ENCODE measurements at places on chromosomes 6 and 20.

- no peak for DNase-seq
These were observed 376.0 kb upstream of the AGPAT4 start for GRCh38 chr6:161649841-161650240.

DNA sequence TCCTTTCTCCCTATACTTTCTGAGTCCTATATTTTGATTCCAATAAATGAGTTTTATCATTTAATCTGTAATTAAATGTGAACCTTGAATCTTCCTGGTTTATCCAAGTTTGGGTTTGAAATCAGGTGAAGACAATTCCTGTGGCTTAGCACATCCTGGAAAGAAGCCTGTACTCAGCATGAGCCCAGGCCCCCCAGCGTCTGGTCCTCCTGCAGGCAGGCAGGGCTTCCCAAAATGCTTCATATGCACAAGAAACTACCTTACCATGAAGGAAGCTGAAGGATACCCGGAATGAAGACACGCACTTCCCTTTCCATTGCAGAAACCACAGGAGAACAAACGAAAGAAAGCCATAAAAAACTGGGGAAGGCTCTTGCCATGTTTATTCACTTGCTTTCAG is 157.4 kb upstream of the PDE10A start:
- DNase-seq: no peak

- no peak for DNase-seq
These were observed 19.6 kb downstream of the SLC22A2 start for GRCh38 chr6:160238761-160239751.

GRCh38 chr20:21702553-21703470 is 2.7 kb upstream of the PAX1 start:
- DNase-seq: no peak

GRCh38 chr6:113591896-113592827 is 265.0 kb upstream of the MARCKS start:
- no peak for DNase-seq

GRCh38 chr20:62818592-62819493 is 2.0 kb downstream of the COL9A3 start:
- DNase-seq: peak; percentile 96

GRCh38 chr6:99080191-99080590 is 132.4 kb upstream of the FBXL4 start:
- DNase-seq: no peak

DNA sequence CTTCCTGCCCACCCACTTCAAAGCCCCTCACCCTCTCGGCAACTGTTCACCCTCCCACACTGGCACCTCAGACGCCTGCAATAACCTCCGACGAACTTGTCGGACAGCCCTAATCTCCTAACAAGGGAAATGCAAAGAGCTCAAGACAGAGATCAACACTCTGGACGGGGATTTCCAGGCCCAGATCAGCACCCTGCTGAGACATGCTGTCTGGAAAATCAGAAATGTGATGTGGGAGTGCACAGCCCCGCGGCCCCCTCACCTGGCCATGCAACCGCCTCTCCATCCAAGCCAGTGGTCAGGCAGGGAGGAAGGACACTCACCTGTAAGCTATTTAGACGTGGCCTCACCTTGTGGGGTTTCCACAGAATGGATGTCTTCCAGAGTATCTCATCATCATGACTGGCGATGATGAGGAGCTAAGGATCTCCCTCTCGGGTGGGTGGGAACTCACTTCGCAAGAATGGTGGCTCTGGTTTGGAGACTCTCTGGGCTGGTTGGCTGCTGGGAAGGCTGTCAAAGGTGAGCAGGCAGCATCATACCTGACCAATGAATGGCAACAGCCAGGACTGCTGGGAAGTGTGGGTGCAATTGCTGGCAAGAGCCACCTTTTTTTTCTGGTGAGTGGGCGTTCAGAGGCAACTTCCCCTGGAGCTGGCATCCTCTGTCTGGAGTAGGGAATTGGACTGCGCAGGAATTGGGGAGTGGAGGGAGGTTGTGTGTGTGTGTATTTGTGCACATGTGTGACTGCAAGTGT is 28.1 kb upstream of the ADTRP start:
- DNase-seq: no peak

DNA sequence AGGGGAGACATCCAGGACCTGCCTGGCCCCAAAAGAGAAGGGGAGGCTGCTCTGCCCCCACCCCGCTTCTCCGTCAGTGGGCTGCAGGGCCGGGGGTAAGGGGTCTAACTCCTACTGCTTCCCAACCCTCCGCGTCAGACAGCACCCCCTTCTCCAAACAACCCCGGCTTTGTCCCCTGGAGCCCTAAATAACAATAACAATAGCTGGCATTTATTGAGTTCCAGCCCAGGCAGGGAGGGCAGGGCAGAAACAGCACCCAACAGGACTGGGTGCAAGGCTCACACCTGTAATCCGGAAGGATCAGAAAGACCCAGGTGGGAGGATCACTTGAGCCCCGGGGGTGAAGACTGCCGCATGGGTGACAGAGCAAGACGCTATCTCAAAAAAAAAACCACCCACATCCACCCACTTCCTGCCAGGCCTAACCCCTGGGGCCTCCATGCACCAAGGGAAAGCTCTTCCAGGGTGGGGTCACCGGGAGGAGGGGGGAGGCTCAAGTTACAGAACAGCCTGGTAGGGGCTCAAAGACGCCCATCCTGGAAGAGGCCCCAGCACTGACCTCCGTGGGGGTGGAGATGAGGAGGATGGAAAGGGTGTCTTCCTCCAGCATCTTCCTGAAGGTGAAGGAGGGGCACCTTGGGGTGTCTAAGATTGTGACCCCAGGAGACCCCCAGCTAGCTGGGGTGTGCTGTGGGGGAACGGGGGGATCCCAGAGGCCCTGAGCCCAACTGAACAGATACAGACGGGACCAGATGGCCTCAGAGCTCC is 1.3 kb upstream of the FNDC11 start:
- no peak for DNase-seq

- no peak for DNase-seq
These were observed 79.8 kb upstream of the OPRM1 start for GRCh38 chr6:153959276-153959675.

GRCh38 chr6:4781426-4781825 is 5.2 kb downstream of the CDYL start:
- DNase-seq: no peak

DNA sequence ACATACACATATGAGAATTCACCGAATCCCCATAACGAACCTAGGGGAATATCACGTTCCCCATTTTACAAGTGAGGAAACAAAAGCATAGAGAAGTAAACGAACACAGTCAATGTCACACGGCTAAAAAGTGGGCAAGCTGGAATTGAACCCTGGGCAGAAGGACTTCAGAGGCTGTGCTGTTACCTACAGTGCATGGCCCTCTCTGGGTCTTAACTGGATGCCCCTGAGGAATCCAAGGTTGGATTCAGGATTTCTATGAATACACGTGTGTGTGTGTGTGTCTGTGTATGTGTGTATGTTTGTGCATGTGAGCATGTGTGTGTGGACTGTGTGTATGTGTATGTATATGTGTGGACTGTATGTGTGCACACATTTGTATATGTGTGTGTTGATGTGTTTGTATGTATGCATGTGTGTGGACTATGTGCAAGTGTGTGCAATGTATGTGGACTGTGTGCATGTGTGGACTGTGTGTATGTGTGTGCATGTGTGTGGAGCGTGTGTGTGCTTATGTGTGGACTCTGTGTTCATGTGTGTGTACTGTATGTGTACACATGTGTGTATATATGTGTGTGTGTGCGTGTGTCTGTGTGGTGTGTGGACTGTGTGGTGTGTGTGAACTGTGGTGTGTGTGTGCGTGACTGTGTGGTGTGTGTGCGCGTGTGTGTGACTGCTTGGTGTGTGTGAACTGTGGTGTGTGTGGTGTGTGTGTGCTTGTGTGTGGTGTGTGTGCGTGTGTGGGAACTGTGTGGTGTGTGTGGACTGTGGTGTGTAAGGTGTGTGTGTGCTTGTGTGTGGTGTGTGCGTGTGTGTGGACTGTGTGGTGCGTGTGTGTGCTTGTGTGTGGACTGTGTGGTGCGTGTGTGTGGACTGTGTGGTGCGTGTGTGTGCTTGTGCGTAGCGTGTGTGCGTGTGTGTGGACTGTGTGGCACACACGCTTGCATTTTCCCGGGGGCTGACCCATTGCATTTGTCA is 49.0 kb downstream of the HNF4A start:
- no peak for DNase-seq

- no peak for DNase-seq
These were observed 33.3 kb downstream of the PPP1R14C start for GRCh38 chr6:150176152-150176551.

DNA sequence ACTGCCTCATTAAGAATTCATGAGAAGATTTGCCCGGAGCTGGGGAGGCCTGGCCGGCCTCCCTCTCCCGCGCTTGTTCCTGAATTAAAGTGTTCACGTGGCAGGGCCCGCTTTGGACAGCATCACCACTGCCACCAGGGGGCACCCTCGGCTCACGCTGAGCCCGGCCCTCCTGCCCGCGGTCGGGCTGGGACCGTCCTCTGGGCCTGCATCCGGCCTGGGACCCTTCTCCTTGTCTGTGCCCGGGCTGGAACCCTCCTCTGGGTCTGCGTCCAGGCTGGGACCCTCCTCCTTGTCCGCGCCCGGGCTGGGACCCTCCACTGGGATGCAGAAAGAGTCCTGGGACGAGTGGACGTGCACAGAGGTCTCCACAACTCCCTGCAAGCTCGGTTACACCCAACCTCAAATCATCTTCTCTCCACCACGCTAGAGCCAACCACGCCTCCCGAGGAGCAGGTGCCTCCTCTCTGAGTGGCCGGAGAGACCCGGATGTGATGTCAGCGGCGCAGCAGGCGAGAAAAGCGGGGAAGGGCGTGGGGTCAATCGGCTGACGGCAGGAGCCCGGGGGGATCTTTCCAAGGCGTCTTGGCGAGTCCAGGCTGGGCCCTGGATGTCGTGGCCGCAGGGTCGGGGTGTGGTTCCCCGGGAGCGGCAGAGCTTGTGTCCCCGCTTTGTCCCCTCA is 50.9 kb upstream of the DACT2 start:
- DNase-seq: peak; percentile 88

DNA sequence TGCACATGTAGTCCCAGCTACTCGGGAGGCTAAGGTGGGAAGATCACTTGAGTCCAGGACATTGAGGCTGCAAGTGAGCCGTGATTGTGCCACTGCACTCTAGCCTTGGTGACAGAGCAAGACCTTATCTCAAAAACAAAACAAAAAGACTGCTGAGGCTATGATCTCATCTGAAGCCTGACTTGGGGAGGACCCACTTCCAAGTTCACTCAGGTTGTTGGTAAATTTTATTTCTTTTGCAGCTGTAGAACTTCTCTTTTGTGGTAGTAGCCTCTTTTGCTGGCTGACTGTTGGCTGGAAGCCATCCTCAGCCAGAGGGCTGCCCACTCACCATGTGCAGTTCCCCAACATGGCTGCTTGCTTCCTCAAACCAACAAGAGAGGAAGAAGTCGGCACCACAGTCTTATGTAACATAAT is 36.8 kb upstream of the ME1 start:
- no peak for DNase-seq

DNA sequence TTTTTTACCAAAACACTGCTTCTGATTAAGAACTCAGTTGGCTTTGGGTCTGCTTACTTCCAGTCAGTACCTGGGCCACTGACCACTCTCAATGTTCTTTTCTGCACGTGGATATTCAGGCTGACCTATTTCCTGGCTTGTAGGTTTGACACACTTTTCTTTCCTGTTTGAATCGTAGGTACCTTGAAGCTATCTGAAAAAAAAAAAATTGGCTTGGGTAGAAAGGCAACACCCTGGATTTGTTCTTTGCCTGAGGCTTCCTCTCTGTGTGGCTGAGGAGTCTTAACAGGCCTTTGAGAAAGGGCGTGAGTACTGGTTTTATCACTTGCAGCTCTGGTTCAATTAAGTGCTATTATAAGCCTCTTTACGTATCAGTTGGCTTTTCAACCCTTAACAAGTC is 60.6 kb upstream of the IL20RA start:
- DNase-seq: no peak

DNA sequence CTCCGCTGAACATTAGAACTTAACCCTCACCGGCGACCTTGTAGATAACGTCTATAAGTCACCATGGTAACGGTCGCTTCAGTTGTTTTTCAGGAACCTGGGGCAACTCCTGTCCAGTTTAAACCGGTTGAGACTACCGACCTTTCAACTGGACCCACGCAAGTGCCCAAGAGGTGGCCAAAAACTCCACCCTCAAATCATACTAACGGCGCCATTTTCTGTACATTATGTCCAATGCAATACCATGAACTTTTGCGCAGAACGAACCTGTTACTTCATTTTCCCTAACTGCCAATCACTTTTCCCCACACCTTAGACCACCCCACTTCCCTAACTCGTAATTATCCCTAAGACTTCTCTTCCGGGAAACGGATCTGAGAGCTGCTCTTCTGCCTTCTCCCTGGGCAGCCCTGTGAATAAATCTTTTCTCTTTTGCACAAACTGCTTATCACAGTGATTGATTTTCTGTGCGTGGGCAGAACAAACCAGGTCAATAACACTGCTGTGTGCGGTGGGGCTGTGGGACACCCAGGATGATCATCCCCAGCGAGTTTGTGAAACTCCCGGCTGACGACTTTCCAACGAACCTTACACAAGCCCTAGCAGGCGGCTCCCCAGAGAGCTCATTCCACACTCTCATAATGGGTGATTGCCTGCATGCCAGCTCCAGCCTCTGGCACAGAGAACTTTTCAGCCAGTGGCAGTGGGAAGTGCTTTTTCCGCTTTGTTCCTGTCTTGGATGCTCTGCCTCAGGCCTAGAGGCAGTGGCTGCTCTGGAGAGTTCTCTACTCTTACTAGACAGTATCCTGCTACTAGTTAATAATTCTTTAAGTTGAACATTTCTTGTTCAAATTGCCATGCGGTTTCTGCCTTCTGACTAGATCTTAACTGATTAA is 28.6 kb downstream of the GPX5 start:
- DNase-seq: no peak

DNA sequence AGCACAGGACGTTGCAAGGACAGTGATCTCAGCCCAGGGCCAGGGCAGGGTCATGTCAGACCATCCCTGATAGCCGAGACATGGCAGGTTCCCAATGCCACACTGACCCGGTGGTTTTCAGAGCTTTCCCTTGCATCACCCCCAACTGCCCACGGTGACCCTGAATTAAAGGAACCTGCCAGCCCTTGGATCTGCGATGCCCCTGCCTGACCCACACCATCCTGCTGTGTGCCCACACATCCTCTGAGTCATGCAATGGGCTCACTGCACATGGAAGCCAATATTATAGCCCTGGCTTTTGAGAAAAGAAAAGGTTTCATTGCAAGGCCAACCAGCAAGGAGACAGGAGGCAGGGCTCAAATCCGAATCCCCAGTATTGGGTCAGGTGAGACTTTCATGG is 132.6 kb upstream of the CST7 start:
- no peak for DNase-seq

- DNase-seq: no peak
These were observed 756.1 kb upstream of the EPHA7 start for GRCh38 chr6:94175465-94175864.

DNA sequence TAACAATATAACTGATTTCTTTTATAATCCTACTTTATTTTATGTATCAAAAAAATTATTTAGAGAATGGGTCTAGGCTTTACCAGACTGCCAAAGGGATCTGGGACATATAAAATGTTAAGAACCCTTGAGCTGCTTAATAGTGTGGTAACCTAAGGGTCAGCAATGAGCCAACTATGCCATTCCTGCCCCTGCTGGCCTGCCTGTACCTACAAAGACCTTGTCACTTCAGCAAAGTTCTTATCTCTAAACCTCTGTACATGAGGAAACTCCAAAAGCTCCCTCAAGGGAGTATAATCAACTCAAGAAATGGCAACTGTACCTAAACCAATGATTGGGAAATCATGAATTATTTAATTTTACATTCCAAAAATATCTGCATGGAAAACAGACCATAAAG is 266.9 kb downstream of the PKHD1 start:
- DNase-seq: no peak

GRCh38 chr6:69311888-69312287 is 484.9 kb downstream of the LMBRD1 start:
- no peak for DNase-seq

All from 8988T (cell line).